ENCODE measurements at places on chromosomes 7 and 10. TPM values are rescaled to one million over a fixed set of nuclear protein-coding genes. Genes with fewer than 3 reads are reported as not detected.

The PTPRN2 gene
- total RNA-seq, result 0.42 TPM

The CNNM1 gene
- total RNA-seq, result 3.7 TPM

- ATAC-seq, result no peak
Observed at GRCh38 chr7:117113871-117114270, 160.6 kb downstream of the ST7 start.

DNA sequence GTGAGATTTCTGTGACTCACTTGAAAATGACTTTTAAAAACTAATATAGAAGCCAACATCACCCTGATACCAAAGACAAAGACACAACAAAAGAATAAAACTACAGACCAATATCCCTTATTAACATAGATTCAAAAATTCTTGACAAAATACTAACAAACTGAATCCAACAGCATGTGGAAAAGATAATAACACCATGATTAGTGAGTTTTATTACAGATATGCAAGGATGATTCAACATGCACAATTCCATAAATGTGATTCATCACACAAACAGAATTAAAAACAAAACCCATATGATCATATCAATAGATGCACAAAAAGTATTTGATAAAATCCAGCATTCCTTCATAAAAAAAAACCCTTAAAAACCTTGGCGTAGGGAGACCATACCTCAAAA lies 6.5 kb downstream of the MGAM start:
- no peak for ATAC-seq

GRCh38 chr10:118720685-118721538 lies 33.9 kb downstream of the CACUL1 start:
- ATAC-seq, result no peak

DNA sequence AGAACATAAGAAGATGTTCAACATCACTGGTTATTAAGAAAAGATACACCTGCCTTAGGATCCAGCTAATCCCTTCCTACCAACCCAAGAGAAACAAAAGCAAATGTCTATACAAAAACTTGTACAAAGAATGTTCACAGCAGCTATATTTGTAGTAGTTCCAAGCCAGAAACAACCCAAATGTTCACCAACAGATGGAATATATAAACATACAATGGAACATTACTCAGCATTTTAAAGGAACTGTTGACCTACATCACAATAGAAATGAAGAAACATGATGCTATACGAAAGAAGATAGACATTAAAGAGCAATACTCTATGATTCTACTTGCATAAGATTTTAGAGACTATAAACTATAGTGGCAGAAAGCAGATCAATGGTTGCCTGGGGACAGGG lies 149.4 kb downstream of the ZNF438 start:
- ATAC-seq, result no peak

DNA sequence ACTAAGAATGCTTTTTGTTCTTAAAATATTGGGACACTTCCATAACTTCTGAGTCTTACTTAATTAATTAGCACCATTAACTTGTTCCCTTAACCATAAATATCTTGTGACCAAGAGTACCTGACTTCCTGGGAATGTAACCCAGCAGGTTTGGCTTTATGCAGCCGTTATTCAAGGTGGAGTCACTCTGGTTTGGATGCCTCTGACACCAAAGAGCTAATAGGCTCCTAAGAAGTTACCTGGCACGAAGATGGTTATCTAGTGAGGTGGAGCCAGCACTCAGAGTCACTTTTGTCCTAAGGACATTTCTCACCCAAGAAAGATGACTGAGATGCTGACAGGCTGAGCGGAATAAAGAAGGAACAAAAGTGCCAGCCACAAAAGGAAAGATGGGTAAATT lies 172.3 kb downstream of the C1GALT1 start:
- no peak for ATAC-seq

GRCh38 chr7:102046373-102047117 lies 229.1 kb downstream of the CUX1 start:
- ATAC-seq, result no peak

DNA sequence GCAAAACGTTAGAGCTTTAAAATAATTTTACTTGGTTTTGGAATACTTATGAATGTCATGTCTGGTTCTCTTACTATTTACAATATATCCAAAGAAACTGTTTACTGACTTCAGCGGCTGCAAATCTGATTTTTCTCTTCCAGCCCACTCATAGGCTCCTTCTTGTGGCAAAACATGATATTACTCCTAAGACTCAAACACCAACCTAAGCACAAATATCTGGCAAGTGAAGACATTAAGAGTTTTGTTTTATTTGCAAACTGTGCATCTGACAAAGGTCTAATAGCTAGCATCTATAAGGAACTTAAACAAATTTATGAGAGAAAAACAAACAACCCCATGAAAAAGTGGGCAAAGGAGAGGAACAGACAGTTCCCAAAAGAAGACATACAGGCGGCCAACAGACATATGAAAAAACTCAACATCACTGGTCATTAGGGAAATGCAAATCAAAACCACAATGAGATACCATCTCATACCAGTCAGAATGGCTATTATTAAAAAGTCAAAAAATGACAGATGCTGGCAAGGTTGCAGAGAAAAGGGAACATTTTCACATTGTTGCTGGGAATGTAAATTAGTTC lies 20.3 kb upstream of the GJC3 start:
- ATAC-seq, result peak; percentile 25

DNA sequence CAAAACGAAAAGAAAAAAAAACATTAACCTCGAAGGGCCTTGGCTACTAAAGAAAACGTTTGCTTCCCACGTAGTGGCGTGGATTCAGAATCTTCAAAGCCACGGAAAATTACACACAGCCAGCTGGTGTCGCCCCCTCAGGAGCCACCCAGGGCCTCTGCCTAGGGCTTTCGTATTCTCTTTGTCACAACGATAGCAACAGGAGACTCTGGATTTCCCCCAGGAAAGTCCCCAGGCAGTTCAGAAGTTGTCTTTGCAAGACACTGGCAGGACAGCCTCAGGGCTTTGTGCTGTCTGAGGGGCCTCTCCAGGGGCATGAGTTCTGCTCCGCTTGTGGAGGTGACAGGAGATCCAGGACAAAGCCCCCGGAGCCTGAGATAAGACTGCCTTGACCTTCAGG lies 150.2 kb upstream of the INSYN2A start:
- ATAC-seq, result no peak
